ENCODE measurements at places on chromosomes 1 and 21.

DNA sequence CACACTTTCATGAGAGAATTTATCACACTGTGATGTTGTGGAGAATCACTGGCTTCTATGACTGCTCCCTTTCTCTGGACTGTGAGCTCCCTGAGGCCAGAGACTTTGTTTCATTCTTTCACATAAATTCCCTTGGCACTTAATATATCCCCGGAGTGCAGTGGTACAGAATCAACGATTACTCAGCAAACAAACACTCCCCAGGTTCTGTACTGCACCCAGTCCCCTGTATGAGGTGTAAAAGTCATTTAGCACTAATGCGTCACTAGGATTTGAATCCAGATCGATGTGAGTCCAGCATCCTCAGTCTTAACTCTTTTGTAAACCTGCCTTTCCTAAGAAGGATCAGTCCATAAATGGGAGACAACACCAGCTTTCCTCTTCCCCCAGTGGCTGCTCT is 6.8 kb upstream of the UTP25 start:
- DNase-seq: no peak

- DNase-seq: no peak
Measured at GRCh38 chr1:86852782-86853408, 61.0 kb downstream of the SELENOF start.

DNA sequence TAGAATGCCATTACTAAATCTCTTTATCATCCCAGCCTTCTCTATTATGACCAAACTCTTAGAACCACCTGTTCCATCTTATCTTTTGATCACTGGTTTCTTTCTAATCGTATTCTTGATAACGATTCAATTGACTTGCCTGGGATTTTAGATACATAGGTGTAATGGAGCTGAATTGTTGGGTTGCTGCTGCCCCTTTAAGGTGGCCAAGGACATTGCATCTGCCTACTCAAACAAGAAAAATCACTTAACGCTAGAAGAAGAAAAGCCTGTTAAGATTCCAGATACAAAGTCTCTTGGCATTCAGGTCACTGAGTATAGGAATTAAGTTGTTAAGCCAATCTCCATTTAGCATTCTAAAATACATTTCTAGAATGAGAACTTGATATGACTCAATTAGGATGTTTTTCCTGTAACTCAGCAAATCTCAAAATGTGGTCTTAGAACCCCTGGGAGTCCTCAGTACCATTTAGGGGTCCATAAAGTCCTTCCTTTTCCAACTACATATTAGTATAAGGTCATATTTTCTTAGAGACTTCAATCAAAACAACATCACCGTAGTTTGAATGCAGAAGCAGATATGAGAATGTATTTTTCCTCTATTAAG is 12.4 kb downstream of the NEXN start:
- no peak for DNase-seq

GRCh38 chr1:241532864-241533263 is 686 bp downstream of the KMO start:
- DNase-seq: no peak

DNA sequence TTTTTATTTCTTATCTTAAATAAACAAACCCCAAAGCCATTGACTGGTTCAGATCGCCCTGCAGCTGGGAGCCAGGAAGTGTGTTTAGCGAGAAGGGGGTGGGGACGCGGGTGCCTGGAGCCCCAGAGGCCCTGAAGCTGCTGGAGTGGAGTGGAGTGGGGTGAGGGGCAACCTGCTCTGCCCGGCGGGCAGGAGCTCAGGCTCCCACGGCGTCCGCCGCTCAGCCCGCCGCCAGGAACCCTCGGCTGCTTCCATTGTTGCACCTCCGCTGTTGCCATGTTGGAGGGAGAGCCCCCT is 673 bp downstream of the PIK3C2B start:
- no peak for DNase-seq

DNA sequence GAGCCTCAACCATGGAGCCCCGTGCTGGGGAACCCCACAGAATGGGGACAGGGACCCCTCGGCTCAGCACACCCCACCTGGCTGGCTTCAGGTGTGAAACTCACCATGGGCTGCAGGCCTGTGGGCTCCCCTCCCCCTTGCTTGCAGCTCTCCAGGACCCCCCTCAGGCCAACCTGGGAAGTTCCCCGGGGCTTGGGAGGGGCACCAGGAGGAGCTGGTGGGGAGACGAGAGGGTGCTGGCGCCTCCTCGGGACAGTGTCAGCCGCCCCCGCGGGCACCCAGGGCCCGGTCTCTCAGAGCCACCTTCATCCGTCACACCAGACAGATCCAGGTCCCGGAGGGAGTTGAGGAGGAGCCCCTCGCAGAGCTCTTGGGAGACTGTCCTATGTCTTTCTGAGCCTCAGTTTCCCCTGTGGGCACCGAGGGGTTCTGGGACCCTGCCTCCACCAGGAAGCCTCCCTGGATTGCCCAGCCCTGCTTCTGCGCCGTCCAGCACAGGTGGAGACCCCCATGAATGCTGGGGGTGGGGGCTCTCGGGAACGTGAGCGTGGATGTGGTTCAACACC is 657 bp upstream of the TNFRSF18 start:
- no peak for DNase-seq
